ENCODE measurements at places on chromosomes 5 and 9.

DNA sequence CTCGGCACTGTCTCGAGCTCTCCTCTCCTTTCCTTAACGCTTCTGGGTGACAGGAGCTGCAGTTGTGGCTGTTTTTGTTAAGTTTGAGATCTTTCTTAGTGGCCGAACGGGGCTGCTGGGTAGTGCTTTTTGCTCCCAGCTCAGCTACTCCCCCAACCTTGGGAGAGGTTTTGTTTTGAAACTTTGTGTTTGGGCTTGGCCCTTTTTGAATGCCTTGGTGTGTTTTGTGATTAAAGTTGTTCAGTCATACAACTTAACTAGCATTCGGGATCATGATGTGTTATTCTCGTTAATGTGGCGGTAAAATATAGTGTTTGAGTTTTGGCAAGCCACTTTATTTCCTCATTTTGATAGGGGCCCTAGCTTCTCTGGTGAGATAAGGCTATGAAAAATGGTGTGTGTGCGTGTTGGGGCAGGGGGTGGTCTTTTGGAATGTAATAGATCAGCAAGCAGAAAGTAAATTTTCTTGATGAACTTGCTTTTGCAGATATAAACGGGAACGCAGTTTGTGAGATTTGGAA is 1.1 kb downstream of the KDM3B start:
- no peak for DNase-seq

DNA sequence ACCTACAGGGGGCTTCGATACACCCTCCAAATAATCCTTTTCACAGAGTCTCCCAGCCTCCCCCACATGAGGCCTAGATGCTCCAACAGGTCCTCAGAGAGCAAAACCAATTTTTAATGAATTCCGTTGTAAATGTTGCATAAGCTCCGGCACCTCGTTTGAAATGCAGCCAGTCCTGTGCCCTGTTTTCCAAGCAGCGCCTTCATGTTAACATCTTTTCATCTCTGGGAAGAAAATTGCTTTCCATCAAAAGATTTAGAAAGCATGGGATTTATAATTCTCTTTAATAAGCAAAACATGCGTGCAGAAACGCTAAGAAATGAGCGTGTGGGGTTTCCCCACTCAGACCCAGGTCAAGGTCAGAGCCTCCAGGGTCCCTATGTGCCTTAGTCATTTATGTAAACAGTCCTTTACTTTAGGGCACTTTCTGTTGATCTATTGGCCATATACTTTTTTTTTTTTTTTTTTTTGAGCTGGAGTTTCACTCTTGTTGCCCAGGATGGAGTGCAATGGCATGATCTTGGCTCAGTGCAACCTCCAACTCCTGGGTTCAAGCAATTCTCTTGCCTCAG is 177.5 kb upstream of the S1PR3 start:
- DNase-seq, result no peak

- no peak for DNase-seq
These were observed 304.9 kb downstream of the TMEM167A start for GRCh38 chr5:82772281-82772680.

DNA sequence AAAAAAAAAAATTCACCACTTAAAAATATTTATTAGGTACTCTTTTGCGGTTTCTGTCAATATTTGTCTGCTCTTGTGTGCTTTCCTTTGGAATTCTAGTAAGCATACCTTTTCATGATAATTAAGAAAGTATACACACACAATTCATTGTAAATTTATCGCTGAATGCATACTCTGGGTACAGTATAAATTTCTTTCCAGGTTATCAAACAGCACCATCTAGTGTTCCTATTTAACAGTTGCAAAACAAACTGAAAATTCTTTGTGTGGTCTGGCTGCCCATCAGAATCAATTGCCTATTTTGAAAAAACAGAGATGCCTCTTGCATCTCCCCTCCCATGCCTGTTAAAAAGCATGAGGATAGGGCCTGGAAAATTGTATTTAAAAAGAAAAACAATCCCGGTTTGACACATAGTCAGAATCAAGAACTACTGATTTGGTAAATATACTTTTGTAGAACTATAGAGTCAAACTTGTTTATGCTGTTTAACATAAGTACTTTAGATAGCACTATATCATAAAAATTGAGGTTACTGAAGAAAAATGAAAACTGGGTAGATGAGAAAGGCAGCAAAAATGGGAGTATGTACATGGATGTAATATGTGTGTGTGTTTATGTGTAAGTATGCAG is 16.2 kb downstream of the PGGT1B start:
- DNase-seq, result peak; percentile 60

DNA sequence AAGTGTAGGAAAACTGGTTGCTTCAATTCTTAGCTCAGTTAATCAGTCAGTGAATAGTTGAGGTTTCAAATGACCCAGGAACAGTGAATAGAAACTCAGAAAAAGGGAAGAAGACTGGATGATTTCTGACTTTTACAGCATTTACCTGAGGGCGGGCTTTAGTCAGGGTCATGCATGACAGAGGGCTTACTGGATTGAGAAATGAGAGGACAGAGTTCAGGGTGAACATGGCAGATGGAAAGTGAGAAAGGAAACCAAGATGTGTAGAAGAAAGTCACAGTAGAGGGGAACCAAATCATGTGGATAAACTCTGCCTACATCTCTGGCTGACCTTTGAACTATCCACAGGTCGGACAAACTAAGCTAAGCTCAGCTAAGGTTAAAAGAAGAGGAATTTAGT is 596.0 kb downstream of the SEMA5A start:
- DNase-seq, result no peak

DNA sequence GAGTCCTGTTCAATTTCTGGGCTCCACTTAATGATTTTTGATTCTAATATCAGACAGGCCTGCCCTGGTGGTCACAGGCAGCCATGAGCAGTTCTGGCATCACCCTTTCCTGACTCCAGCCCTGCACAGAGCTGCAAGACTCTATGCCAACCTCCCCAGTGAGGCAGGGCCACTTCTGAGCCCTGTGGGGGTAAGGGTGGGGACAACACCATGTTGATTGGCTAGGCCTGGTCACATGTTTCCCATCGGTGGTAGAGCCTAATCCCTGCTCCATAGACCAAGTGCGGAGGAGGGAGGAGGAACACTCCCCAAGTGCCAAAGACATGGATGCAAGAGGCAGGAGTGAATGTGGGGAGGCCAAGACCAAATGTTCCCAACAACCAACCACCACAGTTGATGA is 134.6 kb downstream of the PHF2 start:
- DNase-seq, result no peak

DNA sequence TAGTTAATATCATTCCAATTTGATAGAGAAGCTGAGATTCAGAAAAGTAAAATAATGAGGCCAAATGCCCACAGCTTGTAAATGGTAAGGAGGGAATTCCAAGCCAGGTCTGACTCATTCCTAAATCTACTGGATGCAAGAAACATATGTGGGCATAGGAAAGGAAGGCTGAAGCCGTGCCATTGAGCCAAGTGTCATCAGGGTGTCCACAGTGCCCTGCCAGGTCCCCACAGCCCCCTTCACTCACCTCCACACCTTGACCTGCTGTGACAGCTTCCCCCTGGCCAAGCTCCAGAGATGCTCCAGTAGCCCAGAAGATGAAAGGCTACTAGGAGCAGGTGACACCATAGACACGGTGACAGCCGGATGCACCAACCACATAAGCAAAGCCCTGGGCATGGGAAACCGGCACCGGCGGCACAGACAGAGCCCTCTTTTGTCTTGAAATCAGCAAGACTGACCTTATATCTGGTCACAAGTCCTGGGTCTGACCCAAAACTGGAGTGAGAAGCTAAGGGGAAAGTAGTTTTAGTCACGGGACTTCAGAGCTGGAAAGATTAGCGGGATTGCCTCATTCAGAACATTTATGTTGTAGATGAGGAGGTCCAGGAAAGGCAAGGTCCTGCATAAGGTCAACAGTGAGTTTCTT is 20.1 kb upstream of the FAT2 start:
- DNase-seq, result no peak

DNA sequence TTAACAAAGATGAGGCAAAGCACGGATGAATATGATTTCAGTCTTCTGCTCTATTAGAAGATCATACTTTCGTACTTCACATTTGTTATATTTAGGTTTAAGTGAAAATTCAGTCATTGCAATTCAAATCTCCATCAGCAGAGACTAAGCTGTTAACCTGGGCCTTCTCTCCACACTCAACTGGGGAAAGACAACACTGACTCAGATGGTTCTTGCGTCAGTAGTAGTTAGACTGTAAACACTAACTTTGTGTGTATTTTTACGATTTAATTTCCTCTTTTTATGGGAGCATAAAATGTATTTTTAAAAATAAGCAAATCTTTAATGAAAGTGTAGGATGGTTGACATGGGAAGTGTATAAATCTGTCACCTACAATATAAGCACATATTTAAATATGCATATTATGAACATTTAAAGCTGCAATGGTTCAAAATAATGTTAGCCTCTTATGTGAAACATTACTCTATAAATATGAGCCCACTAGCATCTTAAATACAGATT is 42.7 kb upstream of the ZNF608 start:
- DNase-seq, result no peak

DNA sequence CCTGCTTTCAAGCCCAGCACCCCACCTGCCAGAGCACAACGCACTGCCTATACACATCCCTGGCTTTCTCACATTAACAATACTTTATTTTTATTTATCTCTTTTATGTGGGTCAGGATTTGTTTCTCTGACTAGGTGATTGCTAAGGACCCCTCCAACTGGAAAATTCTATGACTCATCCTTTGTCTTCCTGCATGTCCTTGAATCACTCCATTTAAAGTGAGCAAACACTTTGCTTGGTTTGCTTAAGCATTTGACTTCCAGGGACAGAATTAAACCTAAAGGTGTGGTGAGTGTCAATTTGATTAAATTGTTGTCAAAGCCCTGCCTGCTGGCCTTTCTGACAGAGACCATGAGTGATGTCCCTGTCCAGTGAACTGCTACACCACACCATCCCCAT is 536.5 kb upstream of the BRINP1 start:
- peak; percentile 4 for DNase-seq

DNA sequence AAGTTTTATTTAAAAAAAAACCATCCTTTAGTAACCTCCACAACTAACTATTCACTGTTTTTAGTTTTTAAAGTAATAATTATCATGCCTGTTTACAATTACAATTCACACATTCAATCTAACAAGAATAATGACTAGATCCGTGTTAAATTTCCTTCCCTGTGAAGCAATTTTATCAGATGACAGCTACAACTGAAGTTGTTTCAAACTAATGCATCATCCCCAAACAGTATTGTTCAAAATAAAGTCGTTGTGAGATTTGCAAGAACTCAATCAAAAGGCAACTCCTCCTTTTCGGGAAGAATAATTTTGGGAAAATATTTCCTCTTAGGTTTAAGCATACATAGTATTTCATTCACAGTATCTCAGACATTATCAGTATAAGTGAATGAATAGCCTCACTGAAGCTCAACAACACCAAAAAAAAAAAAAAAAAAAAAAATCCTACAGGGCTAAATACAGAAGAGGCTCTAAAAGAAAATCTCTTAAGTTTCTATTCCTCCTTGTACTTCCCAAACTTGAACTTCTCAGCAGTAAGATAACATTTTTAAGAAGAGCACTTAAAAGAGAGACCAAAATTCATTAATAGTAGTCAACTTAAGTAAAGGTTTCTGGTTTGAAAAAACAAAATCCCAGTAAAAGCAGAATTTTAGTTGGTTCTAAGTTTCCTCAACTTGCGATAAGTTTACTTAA is 9.4 kb downstream of the C9orf72 start:
- DNase-seq, result no peak

- no peak for DNase-seq
These were observed 7.6 kb upstream of the PLPP6 start for GRCh38 chr9:4654538-4654937.
